Activated T-cell treated with anti-CD3 and anti-CD28 coated beads, Interleukin-2, amount 50 U/mL, for 1 hour (primary cell): ENCODE measurements at places on chromosomes 13 and 19.
A peak's percentile ranks its signal among the peaks of the same experiment; 100 is the strongest.

DNA sequence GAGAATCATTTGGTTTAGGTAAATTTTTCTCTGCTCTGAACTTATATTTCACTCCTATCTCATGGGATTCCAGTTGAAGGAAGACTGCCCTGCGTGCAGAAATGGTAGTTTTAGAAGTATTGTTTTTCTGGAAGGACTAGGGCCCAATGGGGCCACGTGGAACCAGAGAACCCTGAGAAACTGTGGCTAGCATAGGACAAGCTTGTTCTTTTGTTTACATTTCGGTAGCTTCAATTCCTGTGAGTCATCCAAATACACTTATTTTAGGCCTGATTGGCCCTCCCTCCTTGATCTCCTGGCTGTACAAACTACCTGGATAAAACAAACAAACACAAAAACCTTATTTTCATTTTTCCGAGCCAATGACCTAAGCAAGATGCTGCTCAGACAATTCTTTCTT, 124.0 kb downstream of the ITGBL1 start:
- no peak for DNase-seq

DNA sequence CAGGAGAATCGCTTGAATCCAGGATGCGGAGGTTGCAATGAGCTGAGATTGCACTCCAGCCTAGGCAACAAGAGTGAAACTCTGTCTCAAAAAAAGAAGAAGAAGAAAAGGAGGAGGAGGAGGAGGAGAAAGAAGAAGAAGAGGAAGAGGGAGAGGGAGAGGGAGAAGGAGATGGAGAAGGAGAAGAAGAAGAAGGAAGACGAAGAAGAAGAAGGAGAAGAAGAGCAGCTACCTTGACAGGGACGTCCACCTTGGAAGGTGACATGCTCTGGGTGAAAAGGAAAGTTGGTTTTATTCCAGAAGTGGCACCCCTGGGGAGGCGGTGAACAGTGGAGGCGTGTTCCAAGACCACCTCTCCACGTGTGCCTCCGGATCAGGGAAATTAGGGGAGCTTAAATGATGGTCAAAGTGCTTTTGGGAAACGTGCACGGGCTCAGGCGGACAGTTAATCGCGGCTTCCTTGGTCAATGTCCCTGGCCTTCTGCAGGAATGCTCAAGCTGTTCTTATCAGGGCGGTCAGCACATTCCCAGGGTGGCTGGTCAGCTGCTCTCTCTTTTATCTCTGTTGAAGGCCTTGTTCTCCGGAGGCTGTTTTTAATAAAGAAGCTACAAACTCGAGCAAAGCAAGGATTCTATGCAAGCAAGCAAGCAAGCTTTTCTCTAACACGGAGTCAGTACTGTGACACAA, 78.9 kb upstream of the PEG3 start:
- no peak for DNase-seq

GRCh38 chr19:15126131-15126910, 19.1 kb downstream of the SYDE1 start:
- no peak for DNase-seq

GRCh38 chr19:52170304-52170703, 1.1 kb downstream of the ZNF836 start:
- peak; percentile 23 for DNase-seq

- DNase-seq = no peak
These were observed 9.8 kb downstream of the GJA3 start for GRCh38 chr13:20151016-20151415.

- DNase-seq = no peak
These were observed 6.0 kb downstream of the PEX11G start for GRCh38 chr19:7482584-7483439.
